ENCODE measurements at places on chromosomes 1 and 21.

DNA sequence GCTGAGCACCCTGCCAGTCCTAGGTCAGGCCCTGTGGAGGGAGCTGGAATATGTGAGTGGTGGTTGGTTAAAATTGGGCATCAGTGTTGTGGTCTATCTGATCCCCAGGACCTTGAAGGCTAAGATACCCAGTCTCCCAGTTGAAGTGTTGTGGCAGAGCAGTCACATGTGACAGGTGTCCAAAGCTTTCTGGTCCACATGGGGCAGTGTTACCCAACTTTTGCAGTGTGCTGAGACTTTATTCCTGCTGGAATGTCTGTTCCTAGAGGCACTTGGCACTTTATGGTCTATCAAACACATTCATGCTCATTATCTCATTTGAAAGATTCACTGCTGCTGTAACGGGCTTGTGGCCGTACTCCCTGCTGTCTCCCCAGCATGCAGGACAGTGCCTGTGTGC, 21.0 kb upstream of the LORICRIN start:
- DNase-seq: no peak

- no peak for DNase-seq
Measured at GRCh38 chr1:7248549-7249199, 463.4 kb downstream of the CAMTA1 start.

GRCh38 chr1:157691285-157691920, 9.2 kb downstream of the FCRL3 start:
- no peak for DNase-seq

- DNase-seq: no peak
Measured at GRCh38 chr1:236280438-236281197, 1.1 kb downstream of the ERO1B start.

- no peak for DNase-seq
Measured at GRCh38 chr1:151846062-151846568, 6.5 kb upstream of the C2CD4D start.

- DNase-seq: no peak
Measured at GRCh38 chr1:227944931-227945890, 2.5 kb downstream of the WNT9A start.

DNA sequence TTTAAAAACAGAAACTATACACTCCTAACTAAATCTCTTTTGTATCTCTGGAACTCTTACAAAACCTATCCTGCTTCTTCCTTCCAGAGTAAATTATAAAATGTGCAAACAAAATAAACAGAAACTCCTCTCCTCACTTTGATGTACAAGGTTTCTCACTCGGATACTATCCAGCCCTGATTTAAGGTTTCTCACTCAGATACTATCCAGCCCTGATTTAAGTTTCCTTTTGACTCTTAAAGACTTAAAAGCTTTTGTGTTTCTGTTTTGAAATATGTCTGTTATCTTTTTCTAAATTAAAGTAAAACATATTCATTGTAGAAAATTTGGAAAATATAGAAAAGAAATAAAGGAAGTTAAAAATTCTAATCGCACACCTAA, 132.5 kb downstream of the CRB1 start:
- DNase-seq: no peak

DNA sequence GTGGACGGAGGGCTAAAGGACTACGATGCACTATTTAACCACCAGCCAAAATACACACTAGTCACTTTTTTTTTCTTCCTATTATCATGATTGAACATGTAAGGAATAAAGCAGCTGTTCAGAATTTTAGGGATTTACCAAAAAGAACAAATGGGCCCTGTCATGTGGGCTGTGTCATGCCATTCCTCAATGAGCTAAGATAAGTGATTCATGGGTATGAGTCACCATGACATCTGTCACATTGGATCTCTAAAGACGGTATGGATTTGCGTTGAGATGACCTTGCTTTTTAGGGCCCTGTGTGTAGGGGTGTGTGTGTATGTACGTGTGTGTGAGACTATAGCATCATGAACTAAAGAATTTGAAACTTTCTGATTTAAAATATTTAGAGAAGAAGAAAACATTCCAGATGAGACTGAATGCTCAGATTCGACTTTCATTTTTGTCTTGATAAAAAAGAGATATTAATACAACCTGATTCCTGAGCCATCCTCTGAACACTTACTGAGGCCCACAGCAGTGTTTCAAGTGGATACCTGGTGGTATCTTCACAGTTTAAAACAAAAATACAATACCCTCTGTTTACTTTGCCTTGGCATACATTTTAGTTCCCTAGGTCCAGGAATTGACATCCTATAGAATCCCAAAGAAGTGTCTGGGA, 246.1 kb upstream of the DUSP10 start:
- no peak for DNase-seq

GRCh38 chr1:31799895-31800673, 15.7 kb downstream of the SPOCD1 start:
- DNase-seq: no peak

DNA sequence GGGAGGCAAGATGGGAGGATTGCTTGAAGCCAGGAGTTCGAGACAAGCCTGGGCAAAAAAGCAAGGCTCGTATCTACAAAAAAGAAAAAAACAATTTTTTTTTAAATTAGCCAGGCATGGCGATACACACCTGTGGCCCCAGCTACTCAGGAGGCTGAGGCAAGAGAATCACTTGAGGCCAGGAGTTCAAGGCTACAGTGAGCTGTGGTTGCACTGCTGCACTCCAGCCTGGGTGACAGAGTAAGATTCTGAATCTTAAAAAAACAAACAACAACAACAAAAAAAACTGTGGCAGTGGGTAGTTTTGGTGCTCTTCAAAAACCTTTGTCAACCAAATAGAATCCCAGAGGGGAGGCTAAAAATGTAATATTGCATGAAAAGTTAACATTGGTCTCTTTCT, 734 bp downstream of the PTPN22 start:
- DNase-seq: no peak

- DNase-seq: no peak
Measured at GRCh38 chr1:230350208-230350921, 75.8 kb downstream of the PGBD5 start.

GRCh38 chr1:199735660-199736059, 291.9 kb upstream of the NR5A2 start:
- DNase-seq: no peak

DNA sequence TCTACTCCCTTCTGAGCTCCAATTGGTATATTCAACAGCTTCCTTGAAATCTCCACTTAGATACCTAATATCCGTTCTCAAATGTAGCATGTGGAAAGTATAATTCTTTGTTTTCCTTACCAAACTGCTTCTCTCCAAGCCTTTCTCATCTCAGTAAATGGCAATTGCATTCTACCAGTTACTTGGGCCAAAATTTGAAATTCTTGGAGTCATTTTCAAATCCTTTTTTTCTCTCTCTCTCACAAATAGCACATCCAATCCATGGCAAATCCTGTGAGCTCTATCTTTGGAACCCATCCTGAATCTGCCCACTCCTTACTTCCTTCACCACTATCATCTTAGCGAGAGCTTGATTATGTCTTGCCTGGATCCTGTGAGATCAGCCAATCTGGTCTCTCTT, 39.3 kb upstream of the SLC35F3 start:
- no peak for DNase-seq

DNA sequence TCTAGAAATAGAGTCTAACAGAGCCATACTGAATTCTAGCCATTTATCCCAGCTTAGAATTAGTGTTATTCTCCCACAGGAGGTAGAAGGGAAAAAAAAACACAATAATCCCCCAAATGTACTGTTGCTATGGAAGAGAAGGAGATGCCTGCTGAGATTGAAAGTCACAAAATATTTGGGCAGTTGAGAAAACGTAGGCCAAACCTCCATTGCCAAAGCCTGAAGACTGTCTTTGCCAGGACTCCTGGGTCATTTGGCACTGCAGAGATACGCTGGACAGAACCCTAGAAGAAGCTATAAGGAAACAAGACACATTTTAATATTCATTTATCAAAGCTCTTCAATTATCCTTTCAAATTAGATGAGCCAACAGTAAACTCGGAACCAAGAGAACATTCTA, 22.3 kb downstream of the BARHL2 start:
- no peak for DNase-seq

GRCh38 chr1:107272321-107272720, 131.5 kb downstream of the NTNG1 start:
- no peak for DNase-seq

- DNase-seq: no peak
Measured at GRCh38 chr1:8397511-8397910, 79.6 kb downstream of the SLC45A1 start.
